Neuronal stem cell (in vitro differentiated cells): ENCODE measurements at places on chromosomes 13 and 19.

DNA sequence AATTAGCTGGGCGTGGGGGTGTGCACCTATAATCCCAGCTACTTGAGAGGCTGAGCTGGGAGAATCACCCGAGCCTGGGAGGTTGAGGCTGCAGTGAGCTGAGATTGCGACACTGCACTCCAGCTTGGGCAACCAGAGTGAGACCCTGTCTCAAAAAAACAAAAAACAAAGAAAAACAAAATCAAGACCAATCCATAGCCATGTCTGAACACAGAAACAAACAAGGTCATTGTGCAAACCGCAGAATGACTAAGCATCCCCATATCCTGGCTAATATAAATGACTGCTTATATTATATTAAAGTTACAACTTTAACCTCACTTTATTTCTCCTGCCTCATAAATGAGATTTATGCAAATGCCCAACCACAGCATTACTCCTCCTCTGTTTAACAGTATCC is 2.3 kb upstream of the LYPD3 start:
- no peak for DNase-seq

DNA sequence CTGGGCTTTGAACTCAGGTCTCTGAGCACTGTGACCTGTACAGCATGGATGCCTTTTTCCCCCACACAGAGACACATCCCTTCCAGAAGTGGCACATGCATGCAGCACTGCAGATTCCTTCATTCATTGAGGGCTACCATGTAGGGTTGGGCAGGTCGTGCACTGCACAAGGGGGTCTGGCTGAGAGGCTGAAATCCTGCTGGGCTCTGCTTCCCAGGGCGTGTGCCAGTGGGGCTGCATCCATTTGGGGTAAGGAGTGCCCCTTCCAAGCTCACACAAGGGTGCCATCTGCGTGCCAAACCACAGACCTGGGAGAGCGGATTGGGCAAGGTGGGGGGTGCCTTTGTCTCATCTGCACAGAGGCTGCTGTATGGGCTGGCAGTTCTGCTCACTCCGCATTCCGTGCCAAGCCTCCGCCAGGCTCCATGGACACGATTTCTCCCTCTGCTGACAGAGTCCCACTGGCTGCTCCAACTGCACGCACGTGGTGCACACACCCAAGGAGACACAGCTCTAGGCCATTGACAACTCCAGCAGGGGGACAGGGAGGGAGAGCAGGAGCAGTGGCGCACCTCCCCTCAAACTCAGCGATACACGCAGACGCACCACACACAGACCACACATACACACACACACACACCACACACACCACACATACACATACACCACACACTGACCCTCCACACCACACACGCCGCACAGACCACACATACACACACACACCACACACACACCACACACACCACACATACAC is 4.5 kb upstream of the SHISA7 start:
- no peak for DNase-seq

DNA sequence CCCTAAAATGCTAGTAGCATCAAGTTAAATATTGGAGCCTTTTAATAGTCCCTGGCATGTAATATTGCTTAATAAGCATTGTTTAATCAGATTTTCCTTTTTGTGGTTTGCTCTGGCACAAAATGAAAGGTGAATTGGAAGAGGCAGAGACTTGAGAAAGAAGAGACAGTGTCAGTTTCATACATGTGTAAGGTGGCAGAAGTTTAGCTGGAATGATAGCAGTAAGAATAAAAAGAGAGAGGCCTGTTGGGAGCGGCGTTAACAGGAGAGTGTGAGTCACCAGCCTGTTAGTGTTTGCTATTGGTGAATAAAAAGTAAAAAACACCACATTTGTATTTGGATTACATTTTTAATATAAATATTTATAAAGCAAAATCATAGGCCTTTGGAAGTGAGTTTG is 145.3 kb downstream of the PDS5B start:
- no peak for DNase-seq

- DNase-seq, result no peak
These were observed 73.5 kb downstream of the PDS5B start for GRCh38 chr13:32659736-32660135.

GRCh38 chr19:4867534-4868285 is at the start of gene PLIN3:
PLIN3 (minus strand) TSS chr19:4867667; CDS start chr19:4861394, 6,273 bp downstream.
- DNase-seq, result peak; percentile 95

DNA sequence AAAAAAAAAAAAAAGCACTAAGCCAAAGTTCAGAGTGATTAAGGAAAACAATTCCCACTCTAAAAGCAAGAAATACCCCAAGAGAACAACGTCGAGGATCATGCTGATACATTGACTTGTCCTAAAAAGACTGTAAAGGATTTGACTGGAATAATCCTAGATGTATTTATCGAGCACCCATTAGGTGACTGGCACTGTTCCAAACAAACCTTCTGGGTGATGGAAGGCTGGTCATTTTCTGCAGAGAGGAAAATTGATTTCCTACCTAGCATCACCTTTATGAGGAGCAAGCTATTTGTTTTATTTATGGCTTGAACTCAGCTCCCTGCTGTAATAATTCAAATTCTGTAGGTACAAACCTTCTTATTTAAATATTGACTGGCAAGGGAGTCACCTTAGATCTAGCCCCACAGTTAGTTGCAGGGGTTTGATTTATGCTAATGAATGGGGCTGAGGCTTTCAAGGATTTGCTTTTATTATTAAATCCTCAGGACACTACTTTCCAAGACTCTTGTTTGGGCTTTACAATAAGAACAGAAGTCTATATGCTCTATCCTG is 471.0 kb downstream of the OLFM4 start:
- DNase-seq, result no peak

- no peak for DNase-seq
These were observed 313.7 kb downstream of the HS6ST3 start for GRCh38 chr13:96403651-96404050.

- no peak for DNase-seq
These were observed 6.8 kb upstream of the DPRX start for GRCh38 chr19:53624771-53625545.

DNA sequence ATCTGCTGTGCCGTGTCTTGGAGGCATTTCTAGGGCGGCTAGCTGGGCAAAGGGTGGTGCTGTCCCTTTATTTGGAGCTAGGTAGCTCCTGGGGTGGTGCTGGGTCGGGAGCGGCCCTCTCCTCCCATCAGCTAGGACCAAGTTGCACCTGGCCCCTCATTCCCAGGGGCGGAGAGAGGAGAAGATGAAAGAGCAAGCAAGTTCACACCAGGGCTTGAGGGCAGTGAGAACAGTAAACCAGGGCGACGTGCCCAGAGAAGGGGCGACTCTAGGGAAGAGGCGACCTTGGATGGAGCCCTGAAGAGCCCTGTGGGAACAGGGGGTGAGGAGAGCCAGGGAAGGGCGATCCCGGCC is 17.0 kb upstream of the KCNN1 start:
- DNase-seq, result no peak

- DNase-seq, result no peak
These were observed 571 bp downstream of the SAFB2 start for GRCh38 chr19:5621945-5622464.

DNA sequence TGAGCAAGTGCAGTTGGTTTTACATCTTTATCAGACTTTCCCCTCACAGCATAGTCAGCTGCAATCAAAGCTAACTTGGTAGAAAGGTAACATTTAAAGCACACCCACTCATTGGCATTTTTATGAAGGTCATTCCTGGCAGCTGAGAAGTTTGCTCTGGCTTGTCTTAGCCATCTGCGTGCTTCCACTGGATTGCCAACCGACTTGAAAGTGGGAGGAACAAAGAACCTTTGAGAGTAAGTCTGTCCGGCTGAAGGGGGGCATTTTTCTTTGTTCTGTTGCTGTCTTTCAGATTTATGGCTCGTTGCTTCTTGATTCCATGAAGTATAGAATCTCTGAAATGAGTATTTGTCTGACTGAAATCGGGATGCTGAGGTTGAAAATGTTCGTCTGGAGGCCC is 103.1 kb downstream of the SACS start:
- no peak for DNase-seq

DNA sequence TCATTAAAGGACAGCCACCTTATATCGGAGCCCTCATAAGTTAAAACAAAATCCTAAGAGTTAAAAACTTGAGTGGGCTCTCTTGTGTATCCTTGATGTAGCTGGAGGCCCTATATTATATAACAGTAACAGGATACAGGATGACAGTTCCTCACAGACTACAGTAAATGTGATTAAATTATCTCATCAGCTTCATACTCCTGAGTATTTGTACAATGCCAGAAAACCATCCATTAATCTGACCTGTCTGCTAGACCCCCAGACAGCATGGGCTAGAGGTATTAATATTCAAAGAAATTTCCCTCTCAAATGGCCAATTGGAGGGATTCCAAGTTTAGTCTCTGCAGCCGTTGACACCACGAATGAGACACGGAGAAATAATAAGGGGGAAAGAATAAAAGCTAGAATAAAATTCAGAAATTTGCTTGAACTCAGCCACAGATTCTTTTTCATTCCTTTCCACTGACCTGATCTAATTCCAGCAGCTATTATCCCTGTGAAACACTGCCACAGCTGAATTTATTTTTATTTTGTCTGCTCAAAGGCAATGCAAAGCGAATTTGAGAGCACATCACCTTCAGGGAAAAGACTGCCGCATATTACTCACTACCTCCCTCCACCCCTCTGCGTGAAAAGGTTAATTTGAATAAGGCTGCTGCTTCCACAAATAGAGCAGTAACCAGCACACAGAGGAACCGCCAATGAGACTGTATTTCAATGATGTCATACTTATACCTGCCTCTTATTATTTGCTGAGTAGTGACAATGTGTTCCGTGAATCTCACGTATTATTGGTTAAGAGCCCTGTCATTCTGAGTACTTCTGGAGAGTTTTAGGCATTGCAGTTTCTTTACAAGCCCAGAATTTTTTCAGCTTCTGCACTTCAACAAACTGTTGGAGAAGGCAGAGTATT is 155.9 kb upstream of the KLF12 start:
- DNase-seq, result peak; percentile 54

GRCh38 chr19:18671303-18672043 is 12.0 kb upstream of the CRTC1 start:
- DNase-seq, result no peak

DNA sequence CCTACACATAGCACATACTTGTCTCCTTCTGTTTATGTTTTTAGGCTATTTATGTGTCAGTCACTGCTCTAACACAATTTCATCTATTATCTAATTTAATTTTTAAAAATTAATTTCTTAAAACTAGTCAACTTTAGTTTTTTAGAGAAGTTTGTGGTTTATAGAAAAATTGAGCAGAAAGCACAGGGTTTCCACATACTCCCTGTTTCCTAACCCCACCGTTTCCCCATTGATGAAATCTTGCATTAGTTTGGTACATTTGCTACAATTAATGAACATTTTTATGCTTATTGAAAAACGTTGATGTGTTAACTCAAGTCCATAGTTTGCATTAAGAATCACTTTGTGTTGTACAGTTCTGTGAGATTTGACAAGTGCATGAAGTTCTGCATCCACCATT is 53.5 kb downstream of the TNFSF13B start:
- DNase-seq, result no peak

- DNase-seq, result peak; percentile 51
These were observed 697 bp upstream of the DGKH start for GRCh38 chr13:42047561-42048341.
